ENCODE measurements at places on chromosomes 1 and 21.

GRCh38 chr1:27491748-27492700 lies 2.1 kb upstream of the WASF2 start:
- DNase-seq: no peak

- DNase-seq: no peak
Measured at GRCh38 chr1:180027949-180028445, 73.4 kb downstream of the CEP350 start.

GRCh38 chr1:2061065-2061778 lies 11.0 kb downstream of the PRKCZ start:
- no peak for DNase-seq

DNA sequence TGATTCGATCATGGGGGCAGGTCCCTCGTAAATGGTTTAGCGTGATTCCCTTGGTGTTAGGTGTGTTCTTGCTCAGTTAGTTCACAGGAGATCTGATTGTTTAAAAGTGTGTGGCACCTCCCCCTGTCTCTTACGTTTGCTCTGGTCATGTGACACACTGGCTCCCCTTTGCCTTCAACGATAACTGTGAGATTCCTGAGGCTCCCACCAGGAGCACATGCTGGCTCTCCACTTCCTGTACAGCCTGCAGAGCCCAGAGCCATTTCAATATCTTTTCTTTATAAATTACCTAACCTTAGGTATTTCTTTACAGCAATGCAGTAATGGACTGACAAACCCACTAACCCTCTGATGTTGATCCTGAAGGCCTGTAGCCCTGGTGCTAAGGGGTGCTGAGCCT lies 141.9 kb downstream of the FCRL5 start:
- DNase-seq: no peak

DNA sequence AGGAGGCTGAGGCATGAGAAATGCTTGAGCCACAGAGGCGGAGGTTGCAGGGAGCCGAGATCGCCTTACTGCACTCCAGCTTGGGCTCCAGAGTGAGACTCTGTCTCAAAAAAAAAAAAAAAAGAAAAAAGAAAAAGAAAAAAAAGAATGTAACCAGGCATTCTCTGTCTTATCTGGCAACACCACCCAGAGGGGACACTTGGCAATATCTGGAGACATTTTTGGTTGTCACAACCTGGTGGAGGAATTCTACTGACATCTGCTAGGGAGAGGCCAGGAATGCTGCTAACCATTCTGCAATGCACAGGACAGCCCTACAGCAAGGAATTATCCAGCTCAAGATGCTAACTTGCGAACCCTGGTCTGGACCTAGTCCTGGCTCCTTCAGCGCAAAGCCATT lies 2.3 kb upstream of the CNR2 start:
- no peak for DNase-seq

GRCh38 chr21:45460611-45461368 lies 55.8 kb downstream of the COL18A1 start:
- DNase-seq: no peak

DNA sequence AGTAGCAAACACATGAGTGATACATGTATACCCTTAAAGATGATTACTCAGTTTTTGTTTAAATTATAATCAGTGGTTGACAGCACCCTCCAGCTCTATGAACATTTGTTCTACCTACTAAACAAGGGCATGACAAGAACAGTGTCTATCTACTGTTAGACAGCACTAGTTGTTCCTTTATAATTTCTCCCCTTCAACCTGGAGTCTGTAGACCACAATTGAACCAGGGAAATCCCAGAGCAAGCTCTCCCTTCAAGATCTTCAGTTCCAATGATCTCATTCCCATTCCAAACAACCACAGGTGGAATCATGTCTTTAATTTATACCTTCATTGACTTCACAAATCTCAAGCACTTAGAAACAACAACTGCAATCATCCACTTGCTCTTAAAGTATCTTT lies 216.1 kb downstream of the HHIPL2 start:
- no peak for DNase-seq

DNA sequence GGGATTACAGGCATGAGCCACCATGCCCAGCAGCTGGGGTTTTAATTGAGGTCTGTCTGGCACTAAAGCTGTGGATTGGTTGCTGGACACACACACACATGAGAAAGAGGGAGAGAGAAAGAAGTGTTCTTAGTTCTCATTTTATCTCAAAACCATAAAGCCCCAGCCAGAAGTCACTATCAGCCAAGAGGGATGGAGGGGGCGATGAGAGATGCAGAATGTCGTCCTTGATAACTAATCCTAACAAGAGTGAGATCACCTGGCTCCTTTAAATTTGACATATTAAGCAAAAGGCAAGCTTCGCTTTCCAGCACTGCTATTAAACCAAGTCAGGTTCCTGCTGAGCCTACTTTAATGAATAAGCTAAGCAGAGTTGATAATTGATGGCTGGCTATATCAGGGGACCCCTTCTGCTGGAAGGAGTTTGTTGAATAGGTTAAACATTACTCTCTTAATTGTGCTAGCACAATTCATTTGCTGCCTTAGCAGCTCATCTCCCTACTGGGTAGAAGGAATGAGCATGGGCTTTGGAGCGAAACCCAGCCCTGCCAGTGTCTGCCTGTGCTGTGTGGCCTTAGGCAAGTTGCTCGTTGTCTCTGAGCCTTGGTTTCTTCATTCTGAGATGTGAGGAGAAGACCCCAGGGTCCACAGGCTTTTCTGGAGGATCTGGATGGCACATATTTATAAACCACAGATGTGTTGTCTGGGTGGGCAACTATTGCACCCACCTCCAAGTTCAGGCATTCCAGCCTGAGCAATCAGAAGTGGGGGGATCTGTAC lies 50.8 kb downstream of the ALPL start:
- DNase-seq: no peak

GRCh38 chr1:76140227-76140626 lies 65.7 kb downstream of the ST6GALNAC3 start:
- no peak for DNase-seq

GRCh38 chr1:216731562-216731961 lies 8.3 kb upstream of the ESRRG start:
- DNase-seq: no peak

GRCh38 chr21:25539606-25540005 lies 67.7 kb downstream of the MRPL39 start:
- no peak for DNase-seq

DNA sequence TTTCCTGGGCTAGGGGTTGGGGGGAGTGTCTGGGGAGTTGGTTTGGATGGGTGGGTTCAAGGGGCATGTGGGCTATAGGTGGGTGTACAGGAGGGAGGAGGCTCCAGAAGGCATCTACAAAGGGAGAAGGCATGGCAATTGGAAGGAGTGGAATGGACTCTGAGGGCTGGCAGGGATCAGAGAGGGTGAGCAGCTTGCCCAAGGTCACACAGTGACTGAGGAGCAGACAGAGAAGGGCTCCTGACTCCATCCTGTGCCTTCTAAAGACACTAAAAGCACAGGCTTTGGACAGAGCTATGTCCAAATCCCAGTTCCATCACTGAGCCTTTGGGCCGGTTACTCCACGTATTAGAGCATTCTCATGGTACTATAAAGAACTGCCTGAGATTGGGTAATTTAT lies 151.8 kb downstream of the PTPRU start:
- no peak for DNase-seq
